ENCODE measurements at places on chromosomes 6 and 20. TPM values are rescaled to one million over a fixed set of nuclear protein-coding genes. Genes with fewer than 3 reads are reported as not detected.

DNA sequence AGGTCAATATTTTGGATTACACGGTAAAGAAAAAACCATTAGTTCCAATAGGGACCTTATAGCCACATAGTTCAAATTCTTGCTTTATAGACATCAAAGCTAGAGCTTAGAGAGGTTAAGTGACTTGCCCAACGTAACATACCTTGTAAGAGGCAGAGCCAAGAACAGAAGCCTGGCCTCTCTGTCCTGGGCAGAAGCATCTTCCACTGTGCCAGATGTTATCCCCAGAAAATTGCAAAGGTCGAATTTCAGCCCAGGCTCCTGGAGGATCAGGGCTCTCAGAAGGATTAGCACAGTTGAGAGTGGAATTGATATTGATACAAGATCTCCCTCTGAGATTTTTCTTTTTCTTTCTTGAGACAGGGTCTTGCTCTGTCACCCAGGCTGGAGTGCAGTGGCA, 6.1 kb downstream of the SMIM28 start:
- H3K4me1 ChIP-seq, result no peaks in the 10 kb centered on the region
- H3K36me3 ChIP-seq, result no peaks in the 10 kb centered on the region
- no peak overlapping the region for H3K4me3 ChIP-seq
- DNase-seq, result no peak
- peaks cover 2% of the 10 kb centered on the region for H3K27me3 ChIP-seq

PPP1R3G gene
- 0.06 TPM for total RNA-seq

DNA sequence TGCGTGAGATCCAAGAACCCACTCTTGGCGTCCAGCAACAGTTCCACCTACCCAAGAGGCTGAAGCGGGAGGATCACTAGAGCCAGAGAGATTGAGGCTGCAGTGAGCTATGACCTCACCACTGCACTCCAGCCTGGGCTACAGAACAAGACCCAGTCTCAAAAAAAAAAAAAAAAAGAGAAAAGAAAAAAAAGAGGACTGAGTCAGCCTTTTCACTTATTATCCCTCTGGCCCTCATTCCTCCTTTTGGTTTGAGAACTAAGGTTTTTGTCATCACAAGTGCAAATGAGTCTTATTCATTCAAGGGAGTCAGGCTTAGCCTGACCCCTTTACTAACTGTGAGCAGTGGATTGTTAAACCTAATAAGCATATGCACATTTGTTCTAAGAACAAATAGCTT, 37.9 kb upstream of the JARID2 start:
- H3K36me3 ChIP-seq, result no peaks in the 10 kb centered on the region
- H3K4me3 ChIP-seq, result no peak overlapping the region
- no peaks in the 10 kb centered on the region for H3K27me3 ChIP-seq
- no peak for DNase-seq
- no peak overlapping the region for H3K27ac ChIP-seq

DNA sequence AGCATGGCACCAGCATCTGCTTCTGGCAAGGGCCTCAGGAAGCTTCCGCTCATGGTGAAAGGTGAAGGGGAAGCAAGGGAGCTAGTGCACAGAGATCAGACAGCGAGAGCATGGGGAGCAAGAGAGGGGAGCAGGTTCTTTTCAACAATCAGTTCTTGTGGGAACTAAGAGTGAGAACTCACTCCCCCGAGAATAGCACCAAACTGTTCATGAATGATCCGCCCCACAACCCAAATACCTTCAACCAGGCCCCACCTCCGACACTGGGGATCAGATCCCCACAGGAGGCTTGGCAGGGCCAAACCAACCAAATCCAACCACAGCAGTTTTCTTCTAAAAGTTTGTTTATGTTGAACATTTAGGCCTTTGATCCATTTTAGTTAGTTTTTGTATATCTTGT, 69.7 kb upstream of the BHLHE23 start:
- DNase-seq, result no peak
- no peak overlapping the region for H3K27ac ChIP-seq
- no peaks in the 10 kb centered on the region for H3K36me3 ChIP-seq
- H3K27me3 ChIP-seq, result peaks cover 44% of the 10 kb centered on the region
- H3K4me3 ChIP-seq, result no peak overlapping the region

CRISP2 gene
- not detected for total RNA-seq

DNA sequence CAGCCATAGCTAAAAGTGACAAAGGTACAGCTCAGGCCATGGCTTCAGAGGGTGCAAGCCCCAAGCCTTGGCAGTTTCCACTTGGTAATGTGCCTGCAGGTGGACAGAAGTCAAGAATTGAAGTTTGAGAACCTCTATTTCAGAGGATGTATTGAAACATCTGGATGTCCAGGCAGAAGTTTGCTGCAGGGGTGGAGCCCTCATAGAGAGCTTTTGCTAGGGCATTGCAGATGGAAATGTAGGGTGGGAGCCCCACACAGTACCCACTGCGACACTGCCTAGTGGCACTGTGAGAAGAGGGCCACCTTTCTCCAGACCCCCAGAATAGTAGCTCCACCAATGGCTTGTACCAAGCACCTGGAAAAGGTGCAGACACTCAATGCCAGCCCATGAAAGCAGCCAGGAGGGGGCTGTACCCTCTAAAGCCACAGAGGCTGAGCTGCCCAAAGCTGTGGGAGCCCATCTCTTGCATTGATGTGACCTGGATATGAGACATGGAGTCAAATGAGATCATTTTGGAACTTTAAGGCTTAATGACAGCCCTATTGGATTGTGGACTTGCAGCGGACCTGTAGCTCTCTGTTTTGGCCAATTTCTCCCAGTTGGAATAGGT, 1299.4 kb upstream of the MAP3K7 start:
- no peaks in the 10 kb centered on the region for H3K36me3 ChIP-seq
- H3K27ac ChIP-seq, result no peak overlapping the region
- H3K4me3 ChIP-seq, result no peak overlapping the region
- DNase-seq, result no peak
- no peaks in the 10 kb centered on the region for H3K27me3 ChIP-seq

- peaks cover 13% of the 10 kb centered on the region for H3K27me3 ChIP-seq
- no peaks in the 10 kb centered on the region for H3K36me3 ChIP-seq
- no peaks in the 10 kb centered on the region for H3K4me1 ChIP-seq
- no peak overlapping the region for H3K27ac ChIP-seq
- no peak overlapping the region for H3K4me3 ChIP-seq
These were observed 236.0 kb downstream of the TTLL2 start for GRCh38 chr6:167560673-167561569.

DNA sequence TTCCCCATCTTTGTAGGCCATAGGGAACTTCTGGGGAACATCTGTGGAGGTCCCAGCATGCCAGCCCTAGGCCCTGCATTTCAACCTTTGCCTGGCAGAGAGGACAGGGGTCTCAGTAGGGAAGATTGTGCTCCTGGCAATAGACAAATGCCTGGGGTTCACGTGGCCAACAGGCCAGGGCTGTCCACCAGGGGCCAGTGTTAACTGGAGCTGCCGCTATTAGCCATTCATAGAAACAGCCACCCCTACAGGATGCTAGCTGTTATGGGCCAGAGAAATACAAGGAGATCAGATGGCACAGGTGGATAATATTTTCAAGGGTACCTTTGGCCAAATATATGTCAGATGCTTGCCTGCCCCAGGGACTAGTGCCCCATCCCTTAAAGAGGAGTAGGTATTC, 932.9 kb downstream of the QKI start:
- no peaks in the 10 kb centered on the region for H3K36me3 ChIP-seq
- no peak overlapping the region for H3K4me3 ChIP-seq
- H3K4me1 ChIP-seq, result no peaks in the 10 kb centered on the region
- H3K27ac ChIP-seq, result no peak overlapping the region

DNA sequence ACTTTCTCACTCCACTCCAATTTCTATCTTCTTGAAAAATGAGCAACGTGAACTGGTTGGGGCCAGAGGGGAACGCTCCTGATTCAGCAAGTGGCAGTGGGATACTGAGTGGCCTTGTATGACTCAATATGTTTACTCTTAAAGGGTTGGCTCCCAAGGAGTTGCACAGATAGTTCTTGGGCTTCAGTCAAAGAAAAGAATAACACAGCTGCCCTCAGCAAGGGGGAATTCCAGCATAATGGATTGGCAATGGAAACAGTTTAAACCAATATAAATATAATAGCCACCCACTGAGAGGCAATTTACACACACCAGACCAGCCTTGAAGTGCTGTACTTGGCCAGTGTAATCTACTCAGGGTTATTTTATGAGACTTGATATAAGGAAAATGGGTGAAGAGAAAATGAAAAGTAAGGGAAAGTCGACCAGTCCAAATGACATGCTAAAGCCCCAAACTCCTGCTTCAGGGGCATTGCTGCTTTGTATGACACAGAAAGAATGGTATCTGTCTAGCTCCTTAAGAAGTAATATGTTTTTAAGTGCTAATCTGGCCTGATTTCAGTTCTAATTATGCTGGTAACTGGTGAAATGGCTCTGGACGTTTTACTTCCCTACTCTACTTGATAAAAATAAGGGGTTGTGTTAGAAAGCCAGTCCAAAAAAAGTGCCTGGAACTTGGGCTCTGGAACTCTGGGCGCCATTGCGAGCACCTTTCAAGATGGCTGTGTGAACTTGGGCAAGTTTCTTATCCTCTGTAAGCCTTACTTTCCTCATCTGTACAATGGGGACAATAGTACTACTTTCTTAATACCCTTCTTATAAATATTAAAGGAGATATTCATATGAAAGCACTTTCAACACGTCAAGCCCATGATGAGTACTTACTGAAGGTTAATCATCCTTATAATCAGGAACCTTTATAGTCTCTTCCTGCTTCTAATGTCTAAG, 712.9 kb upstream of the MAP3K7 start:
- H3K4me1 ChIP-seq, result no peaks in the 10 kb centered on the region
- no peak overlapping the region for H3K4me3 ChIP-seq
- no peaks in the 10 kb centered on the region for H3K36me3 ChIP-seq
- no peak overlapping the region for H3K27ac ChIP-seq
- no peaks in the 10 kb centered on the region for H3K27me3 ChIP-seq

DNA sequence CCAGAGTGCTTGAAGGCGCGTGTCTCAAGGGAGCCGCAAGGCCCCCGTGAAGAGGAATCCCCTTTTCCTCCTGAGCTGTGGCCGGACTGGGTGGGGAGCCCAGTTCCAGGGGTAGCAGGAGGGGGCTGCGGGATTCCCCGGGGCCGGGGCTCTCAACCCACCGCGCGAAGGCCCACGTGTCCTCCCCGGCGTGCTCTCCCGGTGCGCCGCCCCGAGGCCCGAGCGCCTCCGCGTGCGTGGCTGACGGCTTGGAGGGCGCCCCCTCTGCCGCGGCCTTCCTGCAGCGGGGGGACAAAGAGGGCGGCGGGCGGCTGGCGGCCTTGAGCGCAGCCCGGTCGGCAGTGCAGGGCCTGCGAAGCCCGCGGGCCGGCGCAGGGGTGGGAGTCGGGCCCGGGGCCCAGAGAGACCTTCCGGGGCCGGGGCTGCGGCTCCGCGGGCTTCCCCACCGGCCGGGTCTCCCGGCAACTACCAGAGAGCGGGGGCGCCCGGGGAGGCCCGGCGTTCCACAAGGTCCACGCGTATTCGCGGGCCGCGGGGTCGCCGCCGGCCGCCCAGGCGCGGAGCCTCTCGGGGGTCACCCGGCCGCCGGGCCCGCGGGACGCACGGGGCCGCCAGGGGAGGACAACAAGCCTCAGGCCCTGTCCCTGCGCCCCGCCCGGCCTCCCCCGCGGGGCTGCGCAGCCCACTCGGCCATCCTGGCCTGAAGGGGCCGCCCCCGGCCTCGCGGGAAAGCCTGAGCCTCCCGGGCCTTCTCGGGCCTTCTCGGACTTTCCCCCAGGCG, at the start of gene FAM217A:
Gene FAM217A, minus strand, starts transcription at position 447 of the 781 bp plus-strand sequence. CDS start 1,723 bp downstream, outside the sequence.
- H3K4me1 ChIP-seq, result no peaks in the 10 kb centered on the region
- peaks cover 20% of the 10 kb centered on the region for H3K27me3 ChIP-seq
- H3K27ac ChIP-seq, result no peak within 1 kb of the TSS
- no peak within 1 kb of the TSS for H3K4me3 ChIP-seq
- no peaks in the 10 kb centered on the region for H3K36me3 ChIP-seq

DNA sequence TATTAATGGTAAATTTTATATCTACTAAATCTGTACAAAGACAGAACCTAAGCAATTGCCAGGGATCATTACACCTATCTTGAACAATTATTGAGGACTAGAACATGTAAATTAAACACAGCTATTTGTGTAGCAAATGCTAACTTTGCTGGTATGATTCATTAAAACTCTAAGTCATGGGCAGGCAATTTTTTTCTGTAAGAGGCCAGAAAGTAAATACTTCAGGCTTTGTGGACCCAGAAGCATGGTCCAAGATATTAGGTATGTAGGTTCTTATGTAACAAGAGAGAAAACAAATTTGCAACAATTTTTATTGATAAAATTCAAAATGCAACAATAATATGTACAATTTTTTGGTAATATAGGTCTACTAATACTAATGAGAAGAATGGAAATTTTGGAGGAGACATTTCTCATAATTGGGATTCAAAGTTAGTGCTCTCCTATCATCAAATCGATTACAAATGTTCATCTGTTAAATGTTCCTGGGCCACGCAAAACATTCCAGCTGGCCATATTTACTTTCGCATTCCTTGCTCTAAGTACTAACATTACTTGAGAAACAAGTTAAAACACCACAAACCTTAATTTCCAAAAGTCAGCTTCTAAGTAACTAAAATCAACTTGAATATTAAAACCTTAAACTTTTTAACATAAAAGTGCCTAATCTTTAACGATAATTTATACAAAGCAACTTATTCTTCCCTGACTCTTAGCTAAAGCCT, 4.3 kb downstream of the TMEM30A start:
- no peak overlapping the region for H3K4me3 ChIP-seq
- DNase-seq, result no peak
- H3K36me3 ChIP-seq, result peaks cover 23% of the 10 kb centered on the region
- peaks cover 49% of the 10 kb centered on the region for H3K4me1 ChIP-seq

DNA sequence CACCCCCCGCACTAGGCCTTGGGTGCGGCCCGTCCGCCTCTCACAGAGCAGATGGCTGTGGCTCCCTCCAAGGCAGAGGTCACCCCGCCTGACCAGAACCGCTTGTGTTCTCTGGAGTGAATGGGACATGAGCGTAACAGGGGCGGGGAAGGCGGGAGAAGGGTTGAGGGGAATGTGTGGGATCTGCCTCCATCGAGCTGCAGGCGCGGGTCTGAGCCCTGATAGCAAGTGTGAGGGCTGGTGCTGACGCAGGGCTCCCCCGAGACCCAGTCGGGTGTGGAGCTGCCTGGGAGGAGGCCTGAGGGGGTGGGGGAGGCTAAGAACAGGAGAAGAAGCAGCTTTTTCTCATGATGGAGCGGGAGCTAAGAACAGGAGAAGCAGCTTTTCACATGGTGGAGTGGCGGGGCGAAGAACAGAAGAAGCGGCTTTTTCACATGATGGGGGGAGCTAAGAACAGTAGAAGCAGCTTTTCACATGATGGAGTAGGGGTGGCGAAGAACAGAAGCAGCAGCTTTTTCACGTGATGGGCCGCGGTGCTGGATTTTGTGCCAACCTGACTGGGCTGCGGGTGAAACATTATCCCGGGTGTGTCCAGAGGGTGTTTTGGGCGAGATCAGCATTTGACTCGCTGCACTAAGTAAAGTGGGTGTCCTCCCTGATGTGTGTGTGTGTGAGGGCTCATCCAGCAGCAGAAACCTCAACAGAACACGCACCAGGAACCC, 169.3 kb downstream of the TTLL2 start:
- no peaks in the 10 kb centered on the region for H3K4me1 ChIP-seq
- H3K27ac ChIP-seq, result no peak overlapping the region
- peaks cover 38% of the 10 kb centered on the region for H3K27me3 ChIP-seq

DNA sequence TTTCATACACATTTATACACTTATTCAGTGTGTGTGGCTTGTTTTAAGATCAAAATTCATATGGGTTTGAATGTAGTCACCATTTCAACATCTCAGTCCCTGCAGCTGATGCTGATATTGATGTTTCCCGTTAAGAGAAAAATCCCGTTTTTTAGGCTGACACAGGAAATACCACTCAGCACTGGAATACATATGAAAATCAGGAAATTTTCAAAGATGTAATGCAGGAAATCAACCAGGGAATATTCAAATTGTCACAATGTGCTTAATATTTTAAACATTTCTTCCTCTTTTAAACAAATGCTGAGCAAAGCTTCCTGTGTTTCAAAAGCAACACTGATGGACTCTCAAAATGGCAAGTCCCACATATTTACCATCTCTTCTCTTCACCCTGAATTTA, 94.5 kb upstream of the MARCKS start:
- peaks cover 7% of the 10 kb centered on the region for H3K4me1 ChIP-seq
- H3K36me3 ChIP-seq, result no peaks in the 10 kb centered on the region
- H3K27ac ChIP-seq, result no peak overlapping the region
- H3K27me3 ChIP-seq, result peaks cover 3% of the 10 kb centered on the region
- no peak overlapping the region for H3K4me3 ChIP-seq

All from activated naive CD8-positive, alpha-beta T cell treated with anti-CD3 and anti-CD28 coated beads for 36 hours (primary cell).